CD4-positive, alpha-beta memory T cell (primary cell): ENCODE measurements at places on chromosomes 6 and 20.

DNA sequence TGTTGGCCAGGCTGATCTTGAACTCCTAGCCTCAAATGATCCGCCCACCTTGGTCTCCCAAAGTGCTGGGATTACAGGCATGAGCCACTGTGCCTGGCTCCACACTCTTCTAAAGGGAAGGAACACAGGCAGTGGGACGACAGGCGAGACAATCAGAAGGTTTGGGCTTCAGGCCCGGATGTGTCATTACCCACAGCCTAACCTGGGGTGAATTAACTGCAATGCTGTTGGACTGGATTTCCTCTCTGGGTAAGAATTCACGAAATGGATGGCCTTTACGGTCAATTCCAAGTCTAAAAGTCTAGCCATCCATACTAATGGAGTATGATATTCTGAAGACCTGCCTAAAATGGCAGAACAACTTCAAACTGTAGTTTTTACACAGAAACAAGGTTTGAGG, 83.7 kb upstream of the CCDC28A start:
- DNase-seq, result no peak

DNA sequence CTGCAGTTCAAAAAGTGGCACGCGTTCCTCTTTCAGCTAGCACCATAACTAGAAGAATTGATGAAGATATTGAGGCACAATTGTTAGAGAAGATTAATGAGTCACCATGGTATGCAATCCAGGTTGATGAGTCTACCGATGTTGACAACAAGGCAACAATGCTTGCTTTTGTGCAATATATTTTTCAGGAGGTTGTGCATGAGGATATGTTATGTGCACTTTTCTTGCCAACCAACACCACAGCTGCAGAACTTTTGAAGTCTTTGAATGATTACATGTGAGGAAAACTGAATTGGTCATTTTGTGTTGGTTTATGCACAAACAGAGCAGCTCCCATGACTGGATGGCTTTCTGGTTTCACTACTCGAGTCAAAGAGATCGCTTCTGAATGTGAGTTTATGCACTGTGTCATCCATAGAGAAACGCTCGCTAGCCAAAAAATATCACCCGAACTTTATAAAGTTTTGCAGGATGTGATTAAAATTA, 129.3 kb upstream of the SLC24A3 start:
- no peak for DNase-seq

DNA sequence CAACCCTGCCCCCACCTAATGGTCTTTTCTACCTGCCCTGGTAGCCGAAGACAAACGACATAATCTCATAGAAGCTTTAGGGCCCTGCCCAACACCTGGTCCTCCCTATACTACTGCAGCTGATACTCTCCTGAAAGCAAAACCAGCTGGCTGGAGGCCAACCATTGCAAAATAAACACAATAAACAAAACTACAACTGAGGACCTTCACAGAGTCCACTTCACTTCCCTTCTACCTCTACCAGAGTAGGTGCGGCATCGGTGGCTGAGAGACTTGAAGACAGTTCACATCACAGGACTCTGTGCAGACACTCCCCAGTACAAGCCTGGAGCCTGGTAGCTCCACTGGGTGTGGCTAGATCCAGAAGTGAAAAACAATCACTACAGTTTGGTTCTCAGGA, 476.2 kb downstream of the MMUT start:
- no peak for DNase-seq

- no peak for DNase-seq
Measured at GRCh38 chr6:111294374-111294967, 188.5 kb downstream of the REV3L start.

DNA sequence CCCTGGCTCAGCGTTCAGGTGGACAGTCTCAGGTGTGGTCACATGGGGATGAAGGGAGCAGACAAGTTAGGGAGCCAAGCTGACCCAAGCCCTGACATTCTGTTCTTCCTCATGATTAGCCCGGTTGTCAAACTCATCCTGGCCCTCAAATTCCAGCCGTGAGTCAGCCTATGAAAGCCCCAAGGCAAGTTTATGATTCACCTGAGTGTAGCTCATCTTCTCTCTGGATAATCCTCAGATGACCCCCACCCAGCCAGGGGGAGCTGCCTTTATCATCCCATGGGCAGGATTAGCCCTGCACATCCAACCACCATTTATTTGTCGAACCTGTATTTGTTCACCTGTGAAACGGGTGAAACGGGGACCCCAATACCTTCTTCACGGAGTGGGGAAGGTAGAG, 161.9 kb downstream of the DHX35 start:
- DNase-seq, result no peak

DNA sequence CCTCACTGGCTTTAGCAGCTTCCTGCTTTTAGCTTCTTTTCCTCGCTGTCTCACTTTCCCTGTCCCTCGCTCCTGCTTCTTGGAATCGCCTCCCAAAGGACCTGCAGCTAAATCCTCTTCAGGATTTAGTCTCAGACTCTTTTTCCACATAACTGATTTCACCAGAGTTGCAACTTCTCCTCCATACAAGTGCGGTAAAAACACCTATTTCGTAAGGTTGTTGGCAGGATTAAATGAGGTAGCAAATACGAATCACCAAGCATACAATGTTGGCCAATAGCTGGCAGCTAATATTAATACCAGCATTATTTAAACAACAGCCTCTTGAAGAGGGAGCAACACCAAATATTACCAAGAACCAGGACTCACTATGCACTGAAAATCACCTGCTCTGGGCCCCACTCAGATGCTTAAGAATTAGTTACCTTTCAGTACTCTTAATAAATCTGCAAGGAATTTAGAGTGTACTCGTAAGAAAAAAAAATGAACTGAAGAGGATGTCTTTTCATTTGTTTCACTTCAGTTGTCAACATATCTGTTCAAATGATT, 123.0 kb downstream of the DTNBP1 start:
- no peak for DNase-seq

- DNase-seq, result no peak
Measured at GRCh38 chr6:154580397-154581135, 70.1 kb upstream of the CNKSR3 start.

- no peak for DNase-seq
Measured at GRCh38 chr6:37535759-37536490, 36.2 kb upstream of the CCDC167 start.

GRCh38 chr6:134424165-134424797, 106.4 kb upstream of the SGK1 start:
- no peak for DNase-seq

- DNase-seq, result no peak
Measured at GRCh38 chr6:24929242-24929641, 6.5 kb downstream of the RIPOR2 start.

DNA sequence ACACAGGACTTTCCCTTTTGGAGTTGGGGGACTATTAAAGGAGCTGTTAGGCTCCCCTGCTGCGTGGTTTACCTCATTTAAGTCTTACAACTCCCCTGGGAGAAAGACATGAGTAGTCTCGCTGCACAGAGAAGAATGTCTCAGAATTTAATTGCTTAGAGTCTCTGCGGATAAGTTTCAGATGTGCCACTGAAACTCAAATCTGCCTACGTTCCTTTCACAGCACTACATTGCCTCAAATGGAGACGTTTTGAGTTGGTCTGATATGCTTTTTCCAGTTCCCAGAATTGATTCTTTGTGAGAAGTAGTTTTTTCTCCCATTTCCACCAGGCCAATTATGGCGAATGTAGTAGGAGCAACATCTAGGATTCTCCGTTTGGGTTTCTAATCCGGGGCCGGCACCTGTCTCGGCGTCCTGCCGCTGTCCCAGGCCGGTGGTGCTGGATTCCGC, 532 bp upstream of the SLC35F1 start:
- peak; percentile 9 for DNase-seq

DNA sequence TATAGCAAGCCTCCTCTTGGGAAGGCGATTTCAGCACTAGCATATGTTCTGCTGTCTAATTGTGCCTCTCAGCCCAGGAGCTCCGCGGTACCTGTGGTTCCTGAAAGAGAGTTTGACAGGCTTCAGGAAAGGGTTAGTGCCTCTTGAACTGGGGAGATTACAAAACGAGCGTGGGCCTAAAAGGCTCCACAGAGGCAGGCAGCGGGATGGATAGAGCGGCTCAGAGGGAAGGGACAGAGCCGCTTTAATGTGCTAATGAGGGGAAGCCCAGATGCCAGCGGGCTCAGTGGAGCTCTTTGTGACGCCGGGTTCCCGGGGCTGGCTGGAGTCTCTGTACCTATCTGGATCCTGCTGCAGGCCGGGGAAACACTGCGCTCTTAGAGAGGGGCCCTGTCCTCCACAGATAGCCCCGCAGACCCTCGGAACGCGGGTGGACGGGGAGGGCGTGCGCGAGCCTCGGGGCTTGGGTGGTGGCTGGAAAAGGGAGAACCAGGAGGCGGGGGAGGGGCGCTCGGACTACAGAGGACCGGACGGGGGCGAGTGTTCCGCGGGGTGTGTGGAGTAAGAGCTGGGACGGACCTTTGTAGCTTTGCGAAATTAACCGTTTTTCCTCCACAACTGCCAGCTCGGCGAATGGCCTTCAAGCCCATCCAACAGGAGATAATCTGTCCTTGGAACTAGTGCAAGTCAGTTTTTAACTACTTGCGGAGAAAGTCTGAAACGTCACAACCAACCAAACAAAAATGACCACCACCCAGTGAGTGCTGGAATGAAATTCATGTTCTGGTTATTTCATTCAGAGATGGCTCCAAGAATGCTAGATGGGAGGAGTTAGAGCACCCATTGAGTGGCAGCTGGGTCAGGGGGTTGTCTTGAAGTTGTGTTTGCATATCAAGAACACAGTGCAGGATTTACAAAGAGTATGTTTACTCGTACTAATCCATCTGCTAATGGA, 13.0 kb downstream of the SLC35F1 start:
- DNase-seq, result no peak

GRCh38 chr20:63815615-63816253, 15.3 kb downstream of the ZBTB46 start:
- DNase-seq, result no peak

DNA sequence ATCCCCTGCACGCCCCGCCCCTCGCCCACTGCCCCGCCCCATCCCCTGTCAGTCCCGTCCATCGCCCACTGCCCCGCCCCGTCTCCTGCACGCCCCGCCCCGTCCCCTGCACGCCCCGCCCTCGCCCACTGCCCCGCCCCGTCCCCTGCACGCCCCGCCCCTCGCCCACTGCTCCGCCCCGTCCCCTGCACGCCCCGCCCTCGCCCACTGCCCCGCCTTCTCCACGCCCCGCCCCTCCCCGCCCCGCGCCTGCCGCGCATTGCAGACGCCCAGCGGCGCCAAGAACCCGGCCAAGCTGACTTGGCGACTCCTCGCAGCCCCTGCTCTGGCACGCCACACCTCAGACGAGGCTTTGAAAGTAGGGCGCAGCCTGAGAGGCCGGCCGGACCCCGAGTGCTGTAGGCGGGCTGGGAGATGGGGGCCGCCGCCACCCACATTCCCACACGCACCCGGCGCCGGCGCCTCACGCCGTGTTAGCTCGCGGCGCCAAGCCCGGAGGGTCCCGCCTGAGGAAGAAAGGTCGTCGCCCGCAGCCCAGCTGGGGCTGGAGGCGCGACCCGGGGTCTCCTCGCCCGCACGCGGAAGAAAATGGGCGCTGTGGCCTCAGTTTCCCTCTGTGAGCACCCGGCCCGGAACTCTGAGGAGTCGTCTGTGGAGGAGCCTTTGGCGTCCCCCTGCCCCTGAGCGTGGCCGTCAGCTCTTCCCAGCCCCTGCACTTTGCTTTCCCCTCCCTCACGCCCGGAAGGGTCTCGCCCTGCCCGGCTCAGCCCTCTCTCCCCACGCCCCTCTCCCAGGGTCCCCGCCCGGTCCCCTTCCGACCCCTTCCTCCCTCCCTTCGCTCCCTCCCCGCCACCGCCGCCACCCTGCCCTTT, at the start of gene RAD21L1:
TSS of gene RAD21L1 (plus strand) at position 262 of the 872 bp plus-strand sequence. CDS start 2,410 bp downstream, outside the sequence.
- peak; percentile 72 for DNase-seq

GRCh38 chr6:89348372-89348771, 4.2 kb downstream of the UBE2J1 start:
- no peak for DNase-seq

GRCh38 chr6:113620386-113620785, 236.8 kb upstream of the MARCKS start:
- no peak for DNase-seq

DNA sequence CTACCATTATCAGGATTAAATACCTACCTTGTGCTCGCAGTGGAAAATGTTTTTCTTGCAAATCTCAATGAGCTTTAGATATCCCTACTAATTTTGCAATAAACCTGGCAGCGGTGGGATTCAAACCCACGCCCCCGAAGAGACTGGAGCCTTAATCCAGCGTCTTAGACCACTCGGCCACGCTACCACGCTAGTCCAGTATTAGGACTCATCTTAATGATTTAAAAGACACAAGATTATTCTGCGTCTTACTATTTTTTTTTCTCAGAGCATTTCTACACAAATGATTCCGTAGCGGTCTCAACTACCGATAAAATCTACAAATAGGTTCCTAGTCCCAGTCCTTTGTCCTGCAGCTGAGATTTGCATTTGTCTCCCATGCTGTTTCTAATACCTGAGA, 35.2 kb upstream of the ZSCAN23 start:
- DNase-seq, result no peak

- DNase-seq, result no peak
Measured at GRCh38 chr6:37653933-37654565, 43.6 kb downstream of the MDGA1 start.

DNA sequence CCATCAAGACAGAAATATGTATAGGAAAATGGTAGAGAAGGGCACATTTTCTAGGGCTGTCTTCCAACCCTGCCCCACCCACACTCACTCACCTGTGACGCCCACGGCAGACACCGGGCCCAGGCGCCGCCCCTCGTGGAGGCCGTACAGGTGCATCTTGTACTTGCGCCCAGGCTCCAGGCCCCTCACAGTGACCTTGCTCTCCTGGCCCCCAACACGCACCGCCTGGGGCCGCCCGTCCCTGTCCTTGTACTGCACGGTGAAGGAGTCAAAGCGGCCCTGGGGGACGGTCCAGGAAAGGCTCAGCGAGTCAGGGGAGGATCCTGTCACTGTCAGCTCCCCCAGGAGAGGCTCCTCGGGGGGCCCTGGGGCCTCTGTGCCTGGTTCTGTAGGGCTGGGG, 19.8 kb downstream of the CYP21A2 start:
- no peak for DNase-seq

DNA sequence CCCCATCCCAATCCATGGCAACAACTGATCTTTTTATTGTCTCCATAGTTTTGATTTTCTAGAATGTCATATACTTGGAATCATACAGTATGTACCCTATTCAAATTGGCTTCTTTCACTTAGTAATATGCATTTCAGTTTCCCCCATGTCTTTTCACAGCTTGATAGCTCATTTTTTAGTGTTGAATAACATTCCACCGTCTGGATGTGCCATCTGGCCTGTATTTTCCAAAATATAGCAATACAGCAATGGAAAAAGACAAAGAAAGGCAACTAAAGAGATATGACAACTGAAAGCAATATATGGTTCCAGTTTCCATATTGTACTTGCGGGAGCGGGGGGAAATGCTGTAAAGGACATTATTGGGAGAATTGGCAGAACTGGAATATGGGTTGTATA, 166.4 kb upstream of the NT5E start:
- DNase-seq, result no peak

- no peak for DNase-seq
Measured at GRCh38 chr20:54981175-54981574, 505.8 kb downstream of the DOK5 start.

- no peak for DNase-seq
Measured at GRCh38 chr6:16800942-16801341, 39.7 kb upstream of the ATXN1 start.

GRCh38 chr6:156585859-156586258, 191.3 kb upstream of the ARID1B start:
- DNase-seq, result no peak
